ENCODE measurements at places on chromosomes 3 and 15.

DNA sequence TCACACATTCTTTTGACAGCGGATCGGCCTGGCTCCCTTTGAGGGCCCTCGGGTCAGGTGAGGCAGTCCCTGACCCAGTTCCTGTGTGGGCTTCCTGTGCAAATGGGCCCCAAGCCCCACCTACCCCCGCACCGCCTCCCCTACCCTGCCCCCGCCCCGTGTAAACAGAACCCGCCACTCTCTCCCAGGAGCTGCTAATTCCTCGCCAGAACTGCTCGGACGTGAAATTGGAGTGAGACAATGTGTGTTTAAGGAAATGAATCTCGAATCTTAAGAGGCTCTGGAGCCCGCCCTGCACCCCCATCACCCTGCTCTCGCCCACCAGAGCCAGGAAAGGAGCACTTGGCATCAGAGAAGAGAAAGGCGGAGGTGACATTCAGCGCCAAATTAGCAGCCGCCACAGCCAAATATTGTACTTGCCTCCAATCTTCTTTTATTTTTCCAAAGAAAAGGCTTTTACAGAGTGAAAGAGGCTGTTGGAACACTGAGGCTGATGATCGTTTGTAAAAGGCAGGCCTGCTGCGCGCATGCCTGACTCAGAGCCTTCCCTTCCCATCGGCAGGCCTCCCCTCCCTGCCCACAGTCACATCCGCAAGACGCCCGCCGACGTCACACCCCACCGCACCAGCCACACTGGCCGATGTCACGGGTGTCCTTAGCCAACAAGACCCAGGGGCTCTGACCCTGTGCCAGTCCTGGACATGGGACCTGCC lies 53.1 kb downstream of the CACNA2D2 start:
- peak; percentile 31 for DNase-seq

- no peak for DNase-seq
These were observed 254.2 kb upstream of the NR2F2 start for GRCh38 chr15:96076350-96076749.

GRCh38 chr3:131914090-131914691 lies 120.6 kb downstream of the CPNE4 start:
- DNase-seq = no peak

- DNase-seq = no peak
These were observed 365.6 kb downstream of the TIGIT start for GRCh38 chr3:114659109-114660061.

GRCh38 chr3:111076732-111077131 lies 5.1 kb downstream of the NECTIN3 start:
- no peak for DNase-seq

GRCh38 chr3:38834110-38834509 lies 18.1 kb upstream of the SCN10A start:
- DNase-seq = peak; percentile 3

Data from trophoblast cell (in vitro differentiated cells and primary cell).